ENCODE measurements at places on chromosomes 16 and 17.

GRCh38 chr17:73365301-73365874, 53.6 kb upstream of the CDC42EP4 start:
- no peak for DNase-seq

GRCh38 chr17:80703142-80703478, 158.5 kb downstream of the RPTOR start:
- no peak for DNase-seq

DNA sequence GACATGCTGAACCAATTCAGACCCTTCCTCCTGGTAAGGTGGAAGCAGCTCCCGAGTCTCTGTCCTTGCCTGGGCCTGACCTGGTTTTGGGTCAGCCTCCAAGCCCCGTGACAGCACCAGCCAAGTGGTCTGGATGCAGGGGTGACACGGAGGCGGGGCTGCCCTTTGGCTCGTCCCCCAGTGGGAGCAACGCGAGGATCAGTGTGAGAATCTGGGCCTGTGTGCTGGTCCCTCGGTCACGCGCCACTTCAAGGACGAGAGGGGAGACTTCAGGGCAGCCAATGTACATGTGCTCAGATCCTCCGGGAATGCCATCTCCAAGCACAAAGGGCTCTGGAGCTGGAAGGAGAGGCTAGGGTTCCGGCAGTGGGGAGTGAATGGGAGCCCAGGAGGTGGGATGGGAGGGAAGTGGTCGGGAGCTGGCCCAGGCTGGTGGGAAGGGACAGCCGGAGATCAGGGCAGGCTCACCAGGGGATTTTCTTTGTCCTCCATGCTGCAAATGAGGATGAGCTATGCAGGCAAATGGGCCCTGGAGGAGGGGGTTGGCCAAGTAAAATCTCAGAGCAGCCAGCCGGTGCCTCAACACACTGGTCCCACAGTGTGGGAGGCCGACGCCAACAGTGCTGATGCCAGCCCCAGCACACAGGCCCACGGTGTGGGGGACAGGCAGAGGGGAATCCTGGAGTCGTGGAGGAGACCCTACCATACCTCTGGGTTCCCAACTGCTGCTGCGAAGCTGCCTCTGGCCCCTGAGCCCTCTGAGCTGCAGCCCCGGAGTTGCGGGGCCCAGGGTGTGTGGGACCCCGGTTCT, 4.2 kb upstream of the NDRG4 start:
- DNase-seq, result no peak

GRCh38 chr16:67539271-67539670, 10.6 kb downstream of the RIPOR1 start:
- DNase-seq, result no peak

DNA sequence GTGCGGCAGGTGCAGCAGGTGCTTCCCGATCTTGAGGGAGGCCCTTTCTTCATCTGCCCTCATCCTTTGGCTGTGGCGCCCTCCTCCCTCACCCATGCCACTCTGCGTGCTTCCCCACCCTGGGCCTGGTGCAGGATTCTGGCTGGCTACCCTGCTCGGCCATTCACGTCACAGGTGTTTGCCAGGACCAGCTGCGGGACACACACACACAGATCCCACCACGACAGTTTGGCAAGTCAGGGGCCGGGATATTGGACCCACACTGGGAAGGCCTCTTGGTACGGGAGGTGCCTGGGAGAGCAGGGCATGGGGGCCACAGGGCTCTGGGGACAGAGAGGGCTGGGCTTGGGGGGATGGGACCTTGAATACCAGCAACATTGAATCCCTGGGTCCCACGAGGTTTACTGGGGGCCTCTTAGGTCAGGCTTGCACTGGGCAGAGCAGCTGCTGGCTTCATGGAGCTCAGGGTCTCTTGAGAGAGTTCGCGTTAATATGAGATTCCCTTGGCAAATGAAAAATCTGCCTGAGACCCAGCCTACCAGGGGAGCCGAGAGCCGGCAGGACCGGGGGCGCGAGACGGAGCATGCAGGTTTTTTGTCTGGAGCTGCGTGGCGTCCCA, 15.1 kb downstream of the ADCY7 start:
- no peak for DNase-seq

- DNase-seq, result no peak
These were observed 52.0 kb downstream of the CBFA2T3 start for GRCh38 chr16:88924834-88925539.

DNA sequence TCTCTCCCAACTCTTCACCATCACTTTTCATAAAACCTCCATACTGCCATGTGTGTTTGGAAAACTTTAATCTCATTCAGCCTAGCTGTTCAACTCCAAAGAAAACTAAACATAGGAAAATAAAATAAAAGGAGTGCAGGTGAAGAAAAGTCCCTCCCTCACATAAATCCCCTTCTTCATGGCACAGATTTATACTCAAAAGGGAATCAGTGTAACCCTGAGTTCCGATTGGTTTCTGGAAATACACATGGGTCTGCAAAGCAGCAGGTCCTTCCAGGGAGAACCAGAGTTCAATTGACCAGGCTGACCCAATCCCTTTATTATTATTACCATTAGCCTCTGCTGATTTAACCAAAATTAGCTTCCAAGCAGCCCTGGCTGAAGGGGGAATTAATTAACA, 8.9 kb upstream of the HOXB2 start:
- no peak for DNase-seq

DNA sequence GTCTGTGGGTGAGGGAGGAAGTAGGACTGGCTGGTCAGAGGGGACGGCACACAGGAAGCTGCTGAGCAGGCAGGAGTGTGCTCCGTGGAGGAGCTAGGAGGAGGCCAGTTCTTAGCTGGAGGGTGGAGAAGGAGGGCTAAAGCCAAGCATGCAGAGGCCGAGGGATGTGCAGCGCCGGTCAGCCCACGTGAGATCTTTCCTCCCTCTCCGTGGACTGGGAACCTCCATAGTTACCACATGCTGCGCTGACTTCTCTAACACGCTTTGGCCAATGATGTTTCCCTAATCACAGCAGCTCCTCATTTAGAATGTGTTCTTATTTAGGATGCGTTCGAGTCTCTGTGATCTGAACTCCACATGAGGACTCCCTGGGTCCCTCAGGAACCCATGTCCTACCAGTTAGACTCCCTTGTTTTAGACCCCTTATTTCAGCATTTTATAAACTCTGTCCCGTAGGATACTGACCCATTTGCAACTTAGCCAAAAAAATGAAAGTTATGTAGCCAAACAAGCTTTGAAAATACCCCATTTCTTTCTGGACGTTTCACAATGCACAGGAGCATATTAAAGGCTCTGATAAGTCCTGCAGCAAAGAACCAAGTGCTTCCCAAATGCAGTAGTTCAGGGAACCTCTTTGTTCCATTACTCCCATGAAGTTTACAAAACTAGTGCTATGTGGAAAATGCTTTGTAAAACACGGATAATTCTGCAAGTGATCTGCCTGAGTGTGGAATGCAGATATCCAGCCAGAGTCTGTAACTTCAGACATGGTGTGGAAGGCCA, 51.4 kb downstream of the IRF8 start:
- no peak for DNase-seq

DNA sequence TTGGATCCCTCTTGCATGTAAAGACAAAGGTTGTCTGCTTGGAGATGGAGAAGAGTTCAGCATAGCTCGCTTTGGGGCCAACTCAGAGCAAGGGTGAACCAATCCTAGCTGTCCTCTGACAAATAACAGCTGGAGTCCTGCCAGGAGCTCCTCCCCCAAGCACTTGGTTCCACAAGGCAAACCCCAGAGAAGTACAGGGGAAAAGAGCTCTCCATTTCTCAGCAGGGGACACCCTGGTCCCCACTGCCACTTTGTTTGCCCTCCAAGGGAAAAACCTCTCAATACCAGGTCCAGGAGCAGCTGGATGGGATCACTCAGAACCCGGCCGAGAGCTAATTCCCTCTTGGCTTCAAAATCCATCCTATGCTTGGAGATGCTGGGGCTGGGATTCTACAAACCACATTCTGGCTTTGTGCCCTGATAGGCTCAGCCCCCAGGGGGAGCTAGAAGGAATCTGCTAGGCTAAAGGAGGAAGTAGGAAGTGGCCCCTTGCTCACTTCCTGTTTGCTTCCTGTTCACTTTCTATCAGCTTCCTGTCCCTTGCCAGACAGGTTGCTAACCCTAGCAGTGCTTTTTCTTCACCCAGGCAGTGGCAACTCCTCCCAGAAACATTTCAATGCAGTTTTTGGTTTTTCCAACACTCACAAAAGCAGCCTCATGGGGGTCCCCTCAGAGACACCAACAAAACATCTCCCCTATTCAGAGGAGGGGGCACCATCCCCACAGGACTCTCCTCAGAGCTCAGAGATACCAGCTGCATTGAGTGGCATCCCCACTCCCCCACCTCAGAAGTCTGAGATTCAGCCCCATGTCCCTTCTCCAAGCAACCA, 30.7 kb downstream of the CDRT4 start:
- no peak for DNase-seq

GRCh38 chr16:70778901-70779309, 22.1 kb downstream of the VAC14 start:
- peak; percentile 75 for DNase-seq

GRCh38 chr16:75263963-75264445, 12.6 kb upstream of the BCAR1 start:
- no peak for DNase-seq

GRCh38 chr17:45001310-45001709, 33.2 kb upstream of the C1QL1 start:
- no peak for DNase-seq

DNA sequence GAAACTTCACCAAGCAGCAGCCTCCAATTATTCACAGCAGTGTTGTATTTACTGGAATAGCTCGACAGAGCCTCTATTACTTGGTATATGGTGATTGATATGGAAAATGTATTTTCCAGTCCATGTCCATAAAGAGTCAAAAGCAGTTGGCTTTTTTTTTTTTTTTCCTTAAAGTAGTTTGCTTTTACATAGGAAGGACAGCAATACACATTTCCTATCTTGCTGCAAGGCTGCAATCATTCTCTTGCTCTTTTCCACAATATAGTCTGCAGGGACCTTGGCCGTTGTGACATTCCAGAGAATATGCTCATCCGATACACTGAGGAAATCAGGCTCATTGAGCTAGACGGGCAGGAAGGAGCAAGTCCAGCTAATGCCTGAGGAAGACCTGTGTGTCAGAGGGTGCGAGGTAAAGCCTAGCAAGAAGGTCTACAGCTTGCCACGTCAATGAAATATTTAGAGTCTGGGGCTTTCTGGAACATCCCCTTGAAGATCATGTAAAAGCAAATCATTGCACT, 131.1 kb downstream of the ENGASE start:
- DNase-seq, result no peak

DNA sequence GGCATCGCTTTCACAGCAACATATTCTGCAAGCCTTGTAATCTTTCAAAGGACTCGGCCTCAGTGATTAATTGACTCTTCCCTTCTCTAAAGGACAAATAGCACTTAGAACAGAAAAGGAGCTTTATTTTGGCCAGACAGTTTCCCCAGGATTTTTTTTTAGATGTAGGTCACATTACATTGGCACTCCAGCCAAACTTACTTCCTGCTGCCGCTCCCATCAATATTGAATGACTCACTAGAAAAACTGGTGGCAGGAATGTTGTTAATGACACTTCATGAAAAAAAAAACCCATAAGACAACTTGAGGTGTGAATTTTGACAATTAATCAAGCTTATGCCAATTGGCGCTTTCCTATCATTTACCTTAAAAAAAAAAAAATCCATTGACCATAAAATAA, 432.6 kb downstream of the TOX3 start:
- no peak for DNase-seq

GRCh38 chr16:12087901-12088421, 111.4 kb downstream of the SNX29 start:
- no peak for DNase-seq

- DNase-seq, result peak; percentile 100
These were observed 5.7 kb downstream of the DLG4 start for GRCh38 chr17:7213895-7214299.

DNA sequence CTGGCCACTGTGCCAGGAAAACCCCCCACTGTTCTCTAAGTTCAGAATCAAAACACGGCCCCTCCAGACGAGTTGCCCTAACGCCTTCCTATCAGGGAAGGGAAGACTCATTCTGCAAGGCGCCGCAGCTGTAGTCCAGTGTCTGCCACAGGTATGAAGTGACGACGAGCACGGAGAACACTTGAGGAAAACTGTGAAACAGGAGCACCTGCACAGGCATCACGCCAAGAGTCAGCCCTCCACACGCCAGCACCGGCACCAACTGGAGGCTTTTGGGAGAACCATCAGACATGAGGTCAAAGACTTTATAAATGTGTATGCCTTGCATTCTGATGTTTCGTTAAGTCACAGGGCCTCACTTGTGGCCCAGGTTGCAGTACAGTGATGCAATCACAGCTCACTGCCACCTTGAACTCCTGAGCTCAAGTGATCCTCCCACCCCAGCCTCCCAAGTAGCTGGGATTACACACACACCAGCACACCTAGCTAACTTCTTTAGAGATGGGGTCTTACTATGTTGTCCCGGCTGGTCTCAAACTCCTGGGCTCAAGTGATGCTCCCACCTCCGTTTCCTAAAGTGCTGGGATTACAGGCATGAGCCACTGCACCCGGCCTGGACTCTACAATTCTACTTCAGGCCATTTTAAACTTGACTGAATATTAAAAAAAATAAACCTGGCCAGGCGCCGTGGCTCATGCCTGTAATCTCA, 22.9 kb downstream of the KLHDC4 start:
- no peak for DNase-seq

GRCh38 chr16:68257906-68258800, 6.2 kb upstream of the SLC7A6 start:
- no peak for DNase-seq

DNA sequence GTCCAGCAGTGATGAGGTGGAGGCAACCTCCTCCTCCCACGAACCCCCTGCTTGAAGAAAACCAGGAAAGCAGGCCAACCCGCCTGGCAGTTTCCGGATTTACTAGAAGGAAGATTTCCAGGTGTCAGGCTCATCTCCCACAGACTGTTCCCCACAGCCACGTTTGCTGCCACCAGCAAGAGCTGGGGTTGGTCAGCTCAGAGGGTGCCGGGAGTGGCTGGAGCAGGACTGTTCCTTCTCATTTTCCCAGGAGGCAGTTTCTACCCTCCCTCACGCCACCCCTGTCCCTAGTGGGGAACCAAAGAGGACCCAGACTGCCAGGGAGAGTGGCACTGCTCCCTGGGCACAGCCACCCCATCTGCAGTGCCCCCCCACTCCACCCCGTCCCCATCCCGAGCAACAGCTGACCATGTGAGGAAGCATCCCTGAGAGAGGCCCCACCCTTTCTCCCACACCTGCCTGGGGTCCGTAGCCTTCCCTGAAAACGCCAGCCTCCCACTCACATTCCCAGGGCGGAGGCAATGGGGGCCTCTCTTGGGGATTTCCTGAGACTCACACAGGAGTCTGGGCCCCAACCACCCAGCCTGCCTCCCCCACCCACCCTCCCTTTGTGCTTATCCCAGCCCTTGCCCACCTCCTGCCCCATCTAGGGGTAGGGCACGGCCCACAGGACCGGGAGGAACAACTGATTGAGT, 5.9 kb downstream of the KRT17 start:
- no peak for DNase-seq

Measured in neuronal stem cell (in vitro differentiated cells).